T1000 (cell line): ENCODE measurements at places on chromosomes 1 and 21.

DNA sequence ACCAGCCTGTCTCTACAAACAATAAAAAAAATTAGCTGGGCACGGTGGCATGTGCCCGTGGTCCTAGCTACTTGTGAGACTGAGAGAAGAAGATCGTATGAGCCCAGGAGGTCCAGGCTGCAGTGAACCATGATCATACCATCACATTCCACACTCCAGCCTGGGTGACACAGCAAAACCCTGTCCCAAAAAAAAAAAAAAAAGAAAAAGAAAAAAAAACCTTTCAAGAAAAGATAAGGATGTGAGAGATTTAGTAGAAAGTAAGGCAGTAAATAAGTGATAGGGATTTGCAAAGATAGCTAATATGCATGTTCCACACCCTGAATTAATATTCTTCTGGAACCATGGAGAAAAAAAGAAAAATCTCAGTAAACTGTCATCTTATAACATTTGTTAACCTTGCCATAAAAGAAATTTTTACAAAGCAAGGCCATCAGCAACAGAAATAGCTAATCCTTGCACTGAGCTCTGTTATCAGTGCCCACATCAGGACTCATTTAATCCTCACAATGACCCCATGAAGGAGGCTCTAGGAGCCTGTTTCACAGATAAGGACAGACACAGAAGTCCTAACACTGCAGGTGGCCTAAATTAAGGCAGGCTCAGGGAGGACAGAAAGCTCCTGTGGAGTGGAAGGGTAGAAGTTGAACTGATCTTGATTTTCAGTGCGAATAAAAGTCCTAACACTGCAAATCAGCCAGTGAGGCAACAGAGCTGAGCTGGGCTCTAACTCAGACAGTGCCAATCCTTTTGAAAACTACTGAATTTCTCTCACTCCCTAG, 7.6 kb downstream of the GNB1 start:
- no peak for DNase-seq

- no peak for DNase-seq
Measured at GRCh38 chr1:28744184-28744583, 7.4 kb downstream of the YTHDF2 start.

DNA sequence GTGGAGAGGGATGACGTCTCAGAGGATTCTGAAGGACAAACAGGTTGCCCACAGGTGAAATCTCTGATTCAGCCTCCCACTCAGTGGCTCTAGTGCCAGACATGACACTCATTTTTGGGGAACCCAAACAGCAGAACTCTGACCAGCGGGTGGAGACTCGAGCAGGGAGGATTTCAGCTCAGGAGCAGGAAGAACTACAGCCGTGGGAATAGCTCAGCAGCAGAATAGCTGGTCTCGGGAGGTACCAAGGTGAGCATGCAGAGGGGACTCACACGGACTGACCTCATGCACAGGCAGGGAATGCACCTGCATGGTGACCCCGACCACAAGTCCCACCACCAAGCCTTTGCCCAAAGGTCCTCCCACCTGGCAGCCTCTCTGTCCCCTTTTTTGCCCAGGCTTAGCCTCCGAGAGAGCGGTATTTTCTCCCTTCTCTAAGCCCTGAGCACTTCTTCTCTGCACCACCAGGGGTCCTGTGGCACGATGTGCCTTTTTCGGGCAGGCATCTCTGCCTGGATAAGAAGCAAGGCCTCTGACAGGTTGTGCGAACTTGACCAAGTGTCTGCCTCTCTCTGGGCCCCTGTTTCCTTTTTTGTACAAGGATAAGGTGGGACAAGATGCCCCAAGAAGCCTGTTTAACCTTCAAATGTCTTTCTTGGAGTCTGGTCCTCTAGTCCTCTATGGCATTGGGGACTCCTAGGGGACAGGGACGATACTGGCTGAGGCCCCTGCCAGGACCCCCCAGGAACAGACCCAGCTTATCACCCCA, 8.8 kb upstream of the FGR start:
- no peak for DNase-seq

- DNase-seq: no peak
Measured at GRCh38 chr1:205346956-205347574, 9.7 kb downstream of the KLHDC8A start.
